Dermis microvascular lymphatic vessel endothelial cell (primary cell): ENCODE measurements at places on chromosomes 4 and X. TPM values are rescaled to one million over a fixed set of nuclear protein-coding genes. Genes with fewer than 3 reads are reported as not detected.

Gene VSIG1
- 0.13 TPM in 2 replicates for total RNA-seq

Gene PQBP1
- 53.9 and 60.2 TPM in 2 replicates for total RNA-seq

Gene ATP2B3
- not detected in 2 replicates for total RNA-seq

Gene RIBC1
- 0.13 TPM in 2 replicates for total RNA-seq

Gene TCEAL6
- not detected in 2 replicates for total RNA-seq

Gene STATH
- not detected in 2 replicates for total RNA-seq
